ENCODE measurements at places on chromosomes 3 and 15. TPM values are rescaled to one million over a fixed set of nuclear protein-coding genes. Genes with fewer than 3 reads are reported as not detected.

Gene GATM
- total RNA-seq, result 2.5 TPM

Gene CDC25A
- total RNA-seq, result 33.9 TPM

Gene TLR9
- total RNA-seq, result 0.74 TPM

Gene LRRIQ4
- total RNA-seq, result 0.12 TPM

Gene CD80
- total RNA-seq, result 1.2 TPM

Gene CILP
- total RNA-seq, result not detected

Gene GP9
- not detected for total RNA-seq

Gene CXCR6
- 0.42 TPM for total RNA-seq

Gene THRB
- not detected for total RNA-seq

Gene PLCH1
- 0.16 TPM for total RNA-seq

Gene NR1D2
- total RNA-seq, result 2.4 TPM

Gene SH2D7
- total RNA-seq, result not detected

Gene PRR20G
- total RNA-seq, result not detected

Gene FBXL22
- 0.69 TPM for total RNA-seq

Gene SERPINI2
- not detected for total RNA-seq

Gene ICE2
- total RNA-seq, result 72.8 TPM

Gene ECE2
- total RNA-seq, result not detected

Gene MANF
- total RNA-seq, result 124 TPM

DNA sequence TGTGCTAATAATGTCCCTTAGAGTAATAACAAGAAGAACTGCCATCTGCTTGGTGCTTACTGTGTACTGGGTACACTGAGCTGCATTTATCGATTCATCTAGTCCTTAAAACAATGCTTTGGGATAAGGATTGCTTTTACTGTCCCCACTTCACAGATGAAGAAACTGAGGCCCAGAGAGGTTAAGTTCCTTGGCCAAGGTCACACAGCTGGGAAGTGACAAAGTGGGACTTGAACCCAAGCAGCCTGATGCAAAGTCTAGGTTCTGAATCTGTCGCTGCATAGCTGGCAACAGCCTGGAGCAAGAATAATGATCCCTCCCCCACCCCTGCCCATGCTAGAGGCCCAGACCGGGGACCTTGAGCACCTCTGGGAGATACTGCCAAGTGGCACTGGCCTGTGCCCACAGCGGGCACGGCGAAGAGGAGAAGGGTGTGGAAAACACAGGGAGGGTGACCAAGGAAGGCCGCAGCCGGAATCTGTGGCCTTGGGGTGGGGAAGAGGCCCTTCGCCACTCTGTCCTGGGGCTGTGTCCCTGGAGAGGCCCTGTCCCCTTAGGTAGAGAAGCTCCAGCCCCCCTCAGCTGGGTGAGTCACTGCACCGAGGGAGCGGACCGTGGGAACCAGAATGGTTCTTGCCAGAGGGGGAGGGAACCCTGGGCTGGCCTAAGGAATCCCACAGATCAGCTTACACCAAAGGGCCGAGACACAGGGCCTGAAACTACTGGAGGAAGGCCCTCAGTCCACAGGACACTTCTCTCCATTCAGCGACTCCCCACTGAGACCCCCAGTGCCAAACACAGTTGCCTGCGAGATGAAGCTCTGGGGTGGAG lies 3.5 kb downstream of the PLXND1 start:
- DNase-seq, result no peak

DNA sequence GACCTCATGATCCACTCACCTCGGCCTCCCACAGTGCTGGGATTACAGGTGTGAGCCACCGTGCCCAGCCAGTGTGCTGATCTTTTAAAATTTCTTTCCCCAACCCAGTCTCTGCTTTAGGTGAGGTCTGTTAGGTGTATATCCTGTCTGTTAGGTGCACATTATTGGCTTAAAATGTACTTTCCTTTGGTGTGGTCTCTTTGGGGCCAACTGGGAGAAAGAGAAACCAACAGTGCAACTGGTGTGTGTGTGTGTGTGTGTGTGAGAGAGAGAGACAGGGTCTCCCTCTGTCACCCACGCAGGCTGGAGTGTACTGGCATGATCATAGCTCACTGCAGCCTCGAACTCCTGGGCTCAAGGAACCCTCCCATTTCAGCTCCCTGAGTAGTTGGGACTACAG lies 50.3 kb upstream of the GNB5 start:
- no peak for DNase-seq

DNA sequence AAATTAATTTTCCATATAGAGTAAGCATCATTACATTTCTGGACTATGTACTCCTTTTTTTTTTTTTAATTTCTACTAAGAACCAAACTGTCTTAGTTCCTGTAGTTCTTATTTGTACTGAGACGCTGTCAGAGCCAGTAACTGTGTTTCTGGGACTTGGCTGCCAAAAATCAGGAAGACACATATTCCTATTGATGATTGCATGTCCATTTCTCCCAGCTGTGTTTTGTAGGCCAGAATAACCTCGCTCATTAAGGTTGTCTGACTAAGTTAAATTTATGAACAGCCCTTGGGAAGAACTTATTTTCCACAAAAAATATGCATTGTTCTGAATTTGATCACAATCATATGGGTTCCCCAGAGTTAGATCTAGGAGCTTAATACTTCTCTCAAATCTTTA lies 29.5 kb downstream of the PLSCR5 start:
- DNase-seq, result no peak

GRCh38 chr3:59244343-59244742 lies 194.5 kb upstream of the CFAP20DC start:
- DNase-seq, result no peak

DNA sequence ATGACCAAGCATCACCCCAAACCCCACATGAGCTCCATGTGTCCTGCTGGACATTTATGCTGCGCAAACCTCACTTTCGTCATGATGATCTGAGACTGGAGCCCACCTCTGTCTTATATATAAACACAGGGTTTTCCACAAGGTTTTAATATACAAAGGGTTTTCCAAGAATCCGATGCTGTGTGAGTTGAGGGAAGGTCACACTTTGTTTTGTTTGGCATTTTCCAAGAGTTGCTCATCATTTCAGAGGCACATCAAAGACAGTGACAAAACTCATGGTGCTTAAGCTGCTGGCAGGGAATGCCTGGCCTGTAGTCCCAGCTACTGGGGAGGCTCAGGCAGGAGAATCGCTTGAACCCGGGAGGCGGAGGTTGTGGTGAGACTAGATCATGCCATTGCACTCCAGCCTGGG lies 20.0 kb downstream of the EFCC1 start:
- DNase-seq, result no peak

DNA sequence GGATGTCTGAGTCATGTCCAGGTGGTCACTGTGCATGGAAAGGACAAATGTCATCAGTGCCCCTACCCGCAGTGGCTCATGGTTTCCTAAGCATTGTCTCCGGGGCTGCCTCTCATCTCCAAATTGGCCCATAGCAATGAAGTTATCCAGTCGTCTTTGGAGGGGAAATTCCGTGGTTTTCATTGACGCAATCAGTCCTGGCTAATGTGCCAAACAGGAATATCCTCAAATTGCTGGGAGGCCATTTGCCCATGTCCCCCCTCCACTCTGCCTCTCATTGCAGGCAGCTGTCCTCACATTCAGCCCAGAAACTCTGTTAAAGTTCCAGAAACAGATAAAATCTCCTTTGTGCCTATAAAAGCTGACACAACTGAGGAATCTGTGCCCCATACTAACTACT lies 81.6 kb downstream of the MCTP2 start:
- DNase-seq, result no peak

DNA sequence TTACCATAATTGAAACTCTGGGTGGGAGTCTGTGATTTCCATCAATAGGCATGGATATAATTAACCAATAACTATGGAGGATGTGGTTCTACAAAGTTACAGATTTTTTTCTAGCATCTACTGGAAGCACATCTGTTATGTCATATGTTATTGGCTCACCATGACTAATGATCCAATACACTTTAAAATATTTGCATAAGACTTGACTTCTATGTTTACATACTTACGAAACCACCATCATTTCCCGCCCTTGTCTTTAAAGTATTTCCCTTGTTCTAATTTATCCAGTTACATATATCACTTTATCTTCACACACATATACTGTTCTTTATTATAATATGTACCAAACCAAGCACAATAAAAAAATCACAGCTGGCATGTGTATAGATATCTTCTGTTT lies 380.3 kb upstream of the CBLB start:
- DNase-seq, result no peak

GRCh38 chr15:86837294-86838061 lies 757.8 kb downstream of the AGBL1 start:
- no peak for DNase-seq

GRCh38 chr15:62858343-62858742 lies 184.2 kb upstream of the TPM1 start:
- DNase-seq, result no peak

GRCh38 chr3:139118835-139119234 lies 74.1 kb upstream of the PRR23C start:
- no peak for DNase-seq

DNA sequence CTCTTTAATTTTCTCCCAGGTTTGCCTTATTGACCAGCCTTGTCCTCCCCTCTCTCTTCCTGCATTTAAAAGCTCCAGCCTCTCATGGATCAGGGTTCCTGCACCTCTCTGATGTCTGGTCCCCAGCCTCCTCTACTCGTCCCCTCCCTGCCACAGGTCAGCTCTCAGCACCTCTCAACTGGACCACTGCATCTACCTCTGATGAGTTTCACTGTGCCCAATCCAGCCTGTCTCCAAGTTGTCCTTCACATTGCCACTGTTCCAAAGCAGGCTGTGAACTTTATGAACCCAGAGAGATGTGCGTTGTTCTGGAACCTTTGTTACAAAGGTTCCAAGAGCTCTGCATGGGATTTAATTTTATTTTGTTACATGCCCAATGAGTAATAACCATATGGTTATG lies 76.6 kb downstream of the SLCO3A1 start:
- no peak for DNase-seq

- no peak for DNase-seq
Observed at GRCh38 chr3:9914559-9915253, 2.2 kb upstream of the IL17RC start.

GRCh38 chr3:137294139-137294538 lies 336.4 kb downstream of the IL20RB start:
- DNase-seq, result no peak

DNA sequence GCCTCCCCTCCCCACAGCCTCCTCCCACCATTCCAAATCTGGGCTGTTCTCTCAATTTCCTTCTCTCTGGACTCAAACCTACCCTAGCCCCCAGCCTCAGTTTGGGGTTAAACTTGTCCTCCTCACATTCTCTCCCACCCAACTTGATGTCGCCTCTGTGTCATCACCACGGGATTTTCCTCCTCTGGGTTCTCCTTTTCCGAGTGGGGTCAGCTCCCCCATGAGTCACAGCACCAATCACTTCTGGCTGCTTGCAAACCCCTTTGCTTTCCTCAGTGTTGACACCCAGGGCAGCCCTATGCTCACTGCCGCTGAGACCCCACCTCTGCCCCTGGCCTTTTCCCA lies 451 bp downstream of the CCR5AS start:
- no peak for DNase-seq

DNA sequence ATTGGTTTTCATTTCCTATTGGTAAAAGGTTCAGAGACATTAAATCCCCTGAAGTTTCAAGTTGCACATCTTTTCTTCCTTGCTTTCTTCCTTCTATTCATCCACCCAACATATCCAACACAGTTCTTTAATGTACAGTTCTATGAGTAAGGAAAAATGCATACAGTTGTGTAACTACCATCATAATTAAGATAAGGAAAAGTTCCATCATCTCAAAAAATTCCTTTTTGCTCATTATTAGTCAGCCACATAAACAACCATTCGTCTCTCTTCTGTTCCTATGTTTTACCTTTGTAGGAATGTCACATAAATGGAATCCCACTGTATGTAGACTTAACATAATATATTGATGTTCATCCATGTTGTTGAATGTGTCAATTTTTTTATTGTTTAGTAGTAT lies 211.1 kb upstream of the ADAMTS9 start:
- no peak for DNase-seq

GRCh38 chr3:187773233-187774184 lies 28.2 kb upstream of the BCL6 start:
- DNase-seq, result no peak

- DNase-seq, result no peak
Observed at GRCh38 chr3:182226995-182227394, 515.3 kb downstream of the SOX2 start.

- DNase-seq, result no peak
Observed at GRCh38 chr15:67370206-67370954, 115.8 kb downstream of the IQCH start.

GRCh38 chr3:33798113-33798417 lies 365 bp upstream of the PDCD6IP start:
- DNase-seq, result no peak

DNA sequence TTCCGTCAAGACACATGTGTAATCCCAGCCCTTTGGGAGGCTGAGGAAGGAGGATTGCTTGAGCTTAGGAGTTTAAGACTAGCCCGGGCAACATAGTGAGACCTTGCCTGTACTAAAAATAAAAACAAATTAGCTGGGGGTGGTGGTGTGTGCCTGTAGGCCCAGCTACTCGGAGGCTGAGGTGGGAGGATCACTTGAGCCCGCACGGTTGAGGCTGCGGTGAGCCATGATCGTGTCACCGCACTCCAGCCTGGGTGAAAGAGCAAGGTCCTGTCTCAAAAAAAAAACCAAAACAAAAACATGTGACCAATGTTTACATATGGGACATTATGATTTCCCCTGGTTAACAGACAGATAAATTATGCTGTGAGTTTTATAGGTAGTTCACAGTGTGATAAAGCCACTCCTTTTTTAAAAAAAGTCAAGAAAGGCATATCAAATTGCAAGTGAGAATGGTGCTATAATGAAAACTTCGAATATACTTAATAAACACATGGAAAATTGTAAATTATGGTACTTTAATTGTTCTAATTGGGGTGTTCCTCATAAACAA lies 9.2 kb downstream of the BBX start:
- DNase-seq, result no peak

GRCh38 chr15:59174835-59175831 lies 31.5 kb upstream of the LDHAL6B start:
- peak; percentile 72 for DNase-seq

GRCh38 chr3:195238081-195238571 lies 32.8 kb downstream of the XXYLT1 start:
- no peak for DNase-seq

DNA sequence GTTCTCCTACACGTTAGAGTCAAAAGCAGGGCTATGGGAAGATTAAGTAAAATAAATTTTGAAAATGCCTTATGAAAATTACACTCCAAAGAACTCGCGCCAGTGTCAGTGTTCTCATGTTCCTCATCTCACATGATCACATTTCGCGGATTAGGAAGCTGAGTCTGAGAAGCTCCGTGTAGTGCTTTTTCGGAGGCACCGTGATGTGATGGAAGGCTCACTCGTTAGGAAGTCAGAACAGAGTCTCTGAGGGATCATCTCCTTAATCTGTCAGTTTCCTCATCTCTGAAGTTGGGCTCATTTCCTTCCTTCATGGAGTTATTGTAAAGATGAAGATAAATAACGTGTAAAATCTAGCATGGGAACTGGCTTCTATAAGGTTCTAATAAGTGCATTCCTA lies 3.2 kb downstream of the ADIPOQ start:
- no peak for DNase-seq

- no peak for DNase-seq
Observed at GRCh38 chr3:128707928-128708494, 18.0 kb upstream of the RAB7A start.

DNA sequence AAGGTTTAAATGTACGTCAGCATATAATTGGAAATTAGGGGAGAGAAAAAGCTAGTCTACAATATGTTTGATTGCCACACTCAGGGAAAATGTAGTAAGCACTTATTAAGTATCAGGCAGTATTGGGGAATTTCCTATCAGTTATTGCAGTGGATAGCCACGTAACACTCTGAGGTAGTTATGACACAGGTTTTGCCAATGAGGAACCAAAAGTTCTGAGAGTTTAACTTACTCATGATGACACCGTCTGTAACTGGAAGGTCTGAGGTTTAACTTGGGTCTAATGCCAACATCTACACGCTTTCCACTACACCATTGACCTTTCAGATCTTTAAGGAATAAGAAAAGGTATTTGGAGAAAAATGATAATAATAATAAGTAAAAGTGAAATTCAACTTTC lies 89.5 kb downstream of the ZMAT3 start:
- DNase-seq, result no peak

Data from activated CD4-positive, alpha-beta T cell treated with anti-CD3 and anti-CD28 coated beads for 36 hours (primary cell).